CD4-positive, alpha-beta T cell treated with Interleukin-6 at 100 ng/mL for 8 hours (primary cell): ENCODE measurements at places on chromosomes 5 and 9.

DNA sequence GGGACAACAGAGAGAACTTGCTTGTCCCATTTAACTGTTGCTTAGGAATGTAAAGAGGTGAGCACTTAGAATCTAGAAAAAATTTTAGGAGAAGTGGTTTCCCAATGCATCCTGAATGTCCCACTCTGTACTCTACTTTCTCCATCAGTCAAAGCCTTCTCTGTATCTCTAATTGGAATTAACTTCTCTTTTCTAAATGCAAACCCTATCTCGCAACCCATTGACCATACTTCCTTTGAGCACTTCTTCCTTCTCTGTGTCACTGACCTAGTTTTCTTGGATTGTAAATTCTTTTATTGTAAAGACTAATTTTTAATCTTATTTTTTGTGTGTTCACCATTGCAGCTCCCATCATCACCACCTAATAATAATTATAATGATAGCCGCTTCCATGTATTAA is 33.3 kb downstream of the ADRB2 start:
- DNase-seq: no peak

- no peak for DNase-seq
These were observed 79.3 kb upstream of the CCDC152 start for GRCh38 chr5:42677156-42677842.

DNA sequence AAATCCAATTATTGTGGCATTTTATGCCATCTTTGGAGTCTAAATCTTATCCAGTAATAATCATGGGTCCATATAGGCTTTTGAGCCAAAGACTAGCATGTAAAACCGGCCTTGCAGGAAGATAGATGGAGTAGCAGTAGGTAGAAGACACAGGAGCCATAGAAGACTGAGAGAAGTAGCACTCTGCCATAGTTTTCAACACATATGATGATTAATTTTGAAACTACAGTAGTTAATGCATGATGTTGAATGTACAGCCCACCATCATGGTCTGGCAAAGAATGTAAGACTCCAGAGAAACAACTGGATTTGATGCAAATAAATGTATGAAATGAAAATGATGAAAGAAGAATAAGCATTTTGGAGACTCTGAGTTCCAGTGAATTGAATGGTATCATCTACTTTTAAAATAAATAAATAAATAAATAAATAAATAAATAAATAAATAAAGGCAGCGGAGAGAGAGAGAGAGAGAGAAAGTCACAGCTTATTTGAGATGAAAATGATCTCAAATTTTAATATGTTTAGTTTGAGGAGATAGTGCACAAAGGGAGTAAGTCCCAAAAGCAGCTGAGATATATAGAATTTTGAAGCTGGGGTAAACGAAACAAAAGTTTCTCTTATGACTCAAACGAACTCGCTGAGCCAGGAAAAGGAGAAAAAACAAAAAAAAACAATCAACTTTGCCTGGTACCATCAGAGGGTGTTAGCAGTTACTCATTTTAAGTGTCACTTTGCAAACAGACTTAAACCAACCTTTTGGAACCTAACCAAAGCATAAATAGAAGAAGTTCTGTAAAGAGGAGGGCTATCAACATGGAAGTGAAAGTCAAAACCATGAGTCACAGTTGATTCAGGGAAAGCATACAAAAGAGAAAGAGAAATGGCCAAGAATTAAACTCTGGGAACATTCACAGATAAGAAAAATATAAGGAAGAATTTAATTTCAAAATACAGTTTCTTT is 388.7 kb downstream of the CETN3 start:
- no peak for DNase-seq

GRCh38 chr5:115372146-115372545 is 75.7 kb upstream of the CCDC112 start:
- DNase-seq: no peak

GRCh38 chr5:59351076-59351794 is 542.3 kb downstream of the PDE4D start:
- DNase-seq: no peak

- DNase-seq: no peak
These were observed 470.7 kb downstream of the CDK5RAP2 start for GRCh38 chr9:120109242-120109641.

GRCh38 chr5:34740389-34740806 is 84.3 kb downstream of the RAI14 start:
- no peak for DNase-seq

- no peak for DNase-seq
These were observed 667.1 kb upstream of the RGMB start for GRCh38 chr5:98106116-98107031.

- DNase-seq: no peak
These were observed 247.0 kb downstream of the AOPEP start for GRCh38 chr9:94973451-94973941.

DNA sequence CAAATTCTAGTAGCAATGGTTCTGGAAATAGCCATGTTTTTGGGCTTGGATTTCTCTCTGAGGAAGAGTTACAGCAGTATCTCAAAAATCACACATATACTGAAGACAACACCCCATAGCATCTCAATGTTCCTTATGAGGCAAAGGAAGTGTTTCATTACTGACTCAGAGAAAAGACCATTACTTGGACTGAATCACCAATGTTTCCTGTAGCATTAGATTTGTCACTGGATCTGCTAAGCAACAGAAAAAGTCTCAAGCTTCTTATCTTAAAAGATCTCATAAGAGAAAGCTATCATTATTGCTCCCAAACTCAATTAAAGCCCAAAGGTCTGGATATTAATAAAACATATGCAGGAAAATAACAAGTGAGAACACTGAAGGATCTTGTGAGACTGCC is 272.4 kb downstream of the ADAMTS6 start:
- DNase-seq: no peak

GRCh38 chr5:97276474-97277120 is 93.5 kb upstream of the RIOK2 start:
- no peak for DNase-seq

- DNase-seq: no peak
These were observed 26.5 kb downstream of the CEP72 start for GRCh38 chr5:638501-639252.

DNA sequence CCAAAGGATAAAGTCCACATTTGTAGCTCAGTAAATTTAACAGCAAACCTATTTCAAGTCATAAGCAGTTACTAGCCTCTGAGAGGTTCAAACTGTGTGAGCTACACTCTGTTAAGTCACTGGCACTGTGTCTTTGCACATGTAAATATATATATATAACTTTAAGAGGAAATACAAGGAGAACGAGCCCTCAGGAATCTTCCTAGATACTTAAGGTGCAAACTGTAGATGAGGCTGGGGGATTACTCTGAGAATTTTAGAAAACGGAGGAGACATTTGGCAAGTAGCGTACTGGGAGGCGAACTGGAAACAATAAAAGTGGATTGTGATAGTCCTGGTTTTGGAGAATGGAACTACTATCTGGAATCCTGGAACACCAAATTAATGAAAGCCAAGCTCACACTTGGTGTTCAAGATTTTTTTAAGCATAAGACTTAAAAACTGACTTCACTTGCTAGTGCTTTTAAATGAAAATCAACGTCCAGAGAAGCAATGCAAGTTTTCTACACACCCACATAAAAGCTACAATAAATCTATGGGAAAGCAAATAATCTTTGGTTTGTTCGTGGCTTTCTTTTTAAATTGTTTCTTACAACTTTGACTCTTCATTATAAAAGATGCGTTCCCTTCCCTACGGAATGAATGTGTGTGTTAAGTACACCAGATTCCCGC is 1057.0 kb upstream of the DMAC1 start:
- DNase-seq: no peak

- no peak for DNase-seq
These were observed 30.0 kb upstream of the LPCAT1 start for GRCh38 chr5:1553539-1554409.

GRCh38 chr5:156799171-156799570 is 50.9 kb upstream of the PPP1R2B start:
- no peak for DNase-seq

DNA sequence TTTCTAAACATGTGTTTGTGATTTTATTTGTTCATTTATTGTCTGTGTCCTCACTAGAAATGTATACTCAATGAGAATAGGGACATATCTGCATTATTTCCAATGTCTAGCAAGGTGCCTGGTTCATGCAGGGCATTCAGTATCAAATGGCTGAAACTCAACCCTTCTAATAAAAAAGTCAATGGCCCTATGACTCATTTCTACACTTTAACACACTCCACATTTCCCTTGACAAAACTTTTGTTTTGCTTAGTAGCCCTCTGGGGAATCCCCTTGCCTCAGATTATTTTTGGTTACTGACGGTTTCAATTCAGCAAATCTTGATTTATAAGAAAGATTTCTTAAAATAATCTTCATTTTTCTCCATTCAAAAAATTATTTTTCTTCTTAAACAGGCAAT is 206.0 kb upstream of the DMRTA1 start:
- DNase-seq: no peak

DNA sequence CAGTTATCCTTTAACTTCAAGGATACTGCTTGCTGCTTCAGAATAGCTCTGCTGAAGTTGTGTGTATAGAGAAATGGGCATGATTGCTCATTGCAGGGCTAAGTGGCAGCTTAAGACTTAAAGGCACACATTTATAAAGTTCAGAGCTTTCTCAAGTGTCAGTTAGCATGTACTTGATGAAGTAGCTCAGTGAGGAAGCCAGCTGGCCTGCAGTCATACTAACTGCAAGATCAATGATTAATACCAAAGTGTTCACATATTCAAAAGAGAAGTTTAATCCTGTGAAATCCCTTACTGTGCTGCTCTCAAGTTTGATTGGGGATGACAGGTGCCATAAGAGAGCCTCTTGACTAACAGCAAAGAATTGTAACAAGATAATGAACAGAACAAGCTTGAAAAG is 483.4 kb upstream of the NUDT12 start:
- no peak for DNase-seq

- DNase-seq: no peak
These were observed 350.5 kb downstream of the ADGRV1 start for GRCh38 chr5:90909101-90909503.
